ENCODE measurements at places on chromosomes 3 and 15.

DNA sequence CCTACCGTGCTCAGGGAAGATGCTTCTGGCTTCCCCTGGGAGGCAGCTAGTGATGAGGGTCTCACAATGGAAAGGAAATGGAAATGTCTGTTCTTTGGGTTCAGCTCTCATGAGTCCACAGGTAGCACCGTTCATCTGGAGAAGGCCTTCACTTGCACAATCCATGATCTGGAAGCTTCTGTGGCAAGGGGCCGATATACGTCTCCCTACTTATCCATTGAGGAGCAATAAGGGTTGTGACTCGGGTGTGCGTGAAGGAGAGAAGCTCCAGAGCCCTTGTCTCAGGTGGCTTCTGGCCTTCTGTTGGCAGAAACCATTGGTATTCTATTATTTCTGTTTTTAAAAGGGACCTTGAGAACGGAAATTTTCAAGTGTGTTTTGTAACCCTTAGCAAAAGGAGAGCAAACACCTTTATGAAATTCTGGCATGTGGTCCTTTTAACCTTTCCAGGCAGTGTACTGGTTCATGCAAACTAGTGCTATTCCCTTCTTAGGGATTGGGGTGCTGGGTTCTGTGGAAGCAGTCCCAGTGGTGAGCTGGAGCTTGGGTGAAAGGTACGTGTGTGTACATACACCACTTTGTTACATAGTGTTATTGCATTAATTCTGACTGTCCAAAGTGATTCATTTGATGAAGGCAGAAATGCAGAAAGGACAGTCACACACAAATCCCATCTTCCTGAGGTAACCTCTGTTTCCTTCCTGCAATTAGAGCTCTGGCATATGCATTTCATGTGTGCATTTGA, 32.5 kb downstream of the KLF13 start:
- DNase-seq, result no peak

- DNase-seq, result no peak
These were observed 1.8 kb downstream of the MAP1A start for GRCh38 chr15:43519196-43519595.

GRCh38 chr3:54530944-54531343, 396.9 kb downstream of the LRTM1 start:
- DNase-seq, result no peak

GRCh38 chr15:81502439-81502838, 128.4 kb upstream of the TMC3 start:
- DNase-seq, result no peak

DNA sequence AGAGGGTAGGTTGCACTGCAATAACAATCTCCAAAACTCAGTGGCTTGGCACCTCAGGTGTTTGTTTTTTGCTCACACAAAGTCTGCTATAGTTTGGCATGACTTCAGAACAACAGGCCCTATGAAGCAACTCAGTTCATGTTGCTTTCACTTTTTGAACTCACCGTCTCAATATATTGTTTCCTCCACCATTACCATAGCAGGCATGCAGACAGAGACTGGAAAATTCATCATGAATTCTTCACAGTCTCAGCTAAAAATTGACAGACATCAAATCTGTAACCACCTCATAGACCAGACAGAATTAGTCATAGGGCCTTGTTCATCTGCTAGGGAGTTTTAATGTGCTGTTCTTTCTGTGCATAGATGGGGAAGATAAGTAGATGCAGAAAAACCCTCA, 161.4 kb upstream of the POU1F1 start:
- no peak for DNase-seq

DNA sequence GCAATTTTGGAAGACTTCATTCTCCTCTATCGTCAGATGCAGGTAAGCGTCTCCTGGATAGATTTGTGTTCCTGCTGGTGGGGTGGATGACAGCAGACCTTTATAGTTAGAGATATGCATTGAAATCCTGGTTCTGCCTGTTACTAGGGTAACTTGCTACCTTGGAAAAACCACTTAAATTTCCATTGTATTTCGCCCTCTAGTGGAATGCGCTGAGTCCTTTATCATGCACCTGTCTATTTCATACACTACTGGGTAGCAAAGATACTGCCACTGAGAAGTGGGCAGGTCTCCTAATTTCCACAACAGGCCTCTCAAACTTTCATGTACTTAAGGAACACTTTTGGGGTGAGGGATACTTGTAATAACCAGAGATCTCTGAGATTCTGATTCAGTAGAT, 209.5 kb upstream of the SUCLG2 start:
- no peak for DNase-seq

- no peak for DNase-seq
These were observed 884.6 kb downstream of the AGBL1 start for GRCh38 chr15:86964271-86964670.

GRCh38 chr15:29259233-29259632, 10.4 kb downstream of the NSMCE3 start:
- no peak for DNase-seq

DNA sequence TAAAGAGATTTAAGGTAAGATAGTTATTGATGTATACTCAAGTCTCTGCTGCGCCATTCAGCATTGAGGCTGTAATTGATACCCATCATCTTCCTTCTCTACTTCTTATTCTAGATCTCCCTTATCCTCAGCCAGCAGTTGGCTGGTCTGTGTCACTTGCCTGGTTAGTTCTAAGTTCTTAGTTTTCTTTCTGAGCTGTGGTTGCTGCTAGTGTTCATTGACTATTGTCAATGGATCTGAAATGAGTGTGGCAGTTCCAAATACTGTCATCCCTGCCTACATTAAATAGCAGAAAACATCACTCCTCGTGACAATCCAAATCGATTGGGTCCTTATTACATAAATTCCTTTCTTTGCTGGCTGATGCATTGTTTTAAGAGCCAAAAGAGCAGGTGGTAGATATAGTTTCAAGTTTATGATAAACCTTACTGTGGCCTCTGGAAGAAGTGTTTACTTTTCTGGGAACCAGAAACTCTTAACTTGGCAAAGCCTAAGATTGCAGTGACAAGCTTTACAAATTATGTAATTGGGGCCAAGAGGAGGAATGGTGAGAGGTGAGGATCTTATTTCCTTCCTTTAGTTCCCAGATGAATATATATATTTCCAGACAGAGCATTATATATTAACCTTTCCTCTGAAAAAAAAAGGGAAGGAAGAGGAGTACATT, 168.0 kb downstream of the GMNC start:
- DNase-seq, result no peak

DNA sequence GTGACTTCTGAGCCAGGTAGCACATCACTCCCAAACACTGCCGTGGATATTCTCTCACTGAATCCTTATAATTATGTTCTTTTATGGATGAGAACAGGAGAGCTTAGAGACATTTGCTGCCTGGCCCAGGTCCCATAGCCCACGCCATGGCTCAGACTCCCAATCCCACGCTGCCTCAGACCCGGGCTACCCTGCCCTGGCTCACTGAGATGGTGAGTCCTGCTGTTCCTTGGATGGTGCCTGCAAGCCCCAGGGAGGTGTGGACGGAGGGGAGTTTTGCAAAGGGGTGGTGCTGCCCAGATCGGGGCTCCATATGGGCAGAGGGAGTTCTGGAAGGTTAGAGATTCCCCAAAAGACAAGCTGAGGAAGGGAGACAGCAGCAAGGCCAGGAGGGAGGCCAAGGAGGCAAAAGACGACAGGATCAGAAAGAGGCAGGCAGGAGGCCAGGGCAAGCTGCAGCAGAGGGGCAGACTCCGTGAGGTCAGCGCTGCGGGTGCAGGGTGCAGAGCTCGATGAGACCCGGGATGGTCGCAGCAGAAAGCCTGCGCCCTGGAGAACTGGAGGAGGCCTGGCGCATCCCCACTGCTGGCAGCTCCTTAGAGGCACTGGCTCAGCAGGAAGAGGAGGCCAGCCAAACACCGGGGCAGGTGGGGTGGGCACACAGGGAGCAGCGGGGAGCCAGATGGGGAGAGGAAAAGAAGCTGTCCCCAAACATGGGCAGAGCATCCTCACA, 95.7 kb upstream of the ALDH1A3 start:
- DNase-seq, result no peak

DNA sequence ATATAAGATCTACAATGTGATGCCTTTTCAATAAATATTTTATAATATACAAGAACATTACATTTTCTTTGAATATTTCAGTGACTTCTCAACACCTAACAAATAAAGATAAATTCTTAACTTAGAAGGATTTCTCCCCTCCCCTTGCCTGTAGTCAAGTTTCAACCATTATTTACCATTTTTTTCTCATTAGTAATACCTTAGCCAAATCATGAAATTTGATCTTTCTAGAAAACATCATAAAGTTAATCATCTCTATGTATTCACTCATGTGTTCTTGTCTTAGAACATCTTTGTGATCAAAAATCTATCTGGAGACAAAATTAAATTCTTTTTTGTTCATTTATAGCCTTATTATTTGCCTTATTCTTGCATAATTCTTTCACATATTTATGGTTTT, 1201.8 kb upstream of the EPHA6 start:
- DNase-seq, result no peak

DNA sequence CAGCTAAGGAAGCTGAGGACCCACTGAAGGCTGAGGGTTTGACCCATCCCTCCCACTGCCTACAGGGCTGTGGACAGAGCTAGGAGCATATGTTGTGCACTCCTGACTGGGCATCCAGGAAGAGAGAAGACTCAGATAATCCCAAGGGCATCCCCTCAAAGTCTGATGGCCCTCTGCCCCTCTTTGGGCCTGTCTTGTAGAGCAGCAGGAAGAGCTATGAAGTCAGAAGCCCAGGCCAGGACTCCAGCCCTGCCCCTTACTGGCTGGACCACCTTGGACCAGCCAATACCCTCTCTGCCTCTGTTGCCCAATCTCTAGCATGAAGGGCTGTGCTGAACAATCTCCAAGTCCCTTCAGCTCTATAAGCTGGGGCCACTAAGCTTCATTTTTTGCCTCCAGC, 210.8 kb downstream of the RPLP1 start:
- DNase-seq, result no peak

DNA sequence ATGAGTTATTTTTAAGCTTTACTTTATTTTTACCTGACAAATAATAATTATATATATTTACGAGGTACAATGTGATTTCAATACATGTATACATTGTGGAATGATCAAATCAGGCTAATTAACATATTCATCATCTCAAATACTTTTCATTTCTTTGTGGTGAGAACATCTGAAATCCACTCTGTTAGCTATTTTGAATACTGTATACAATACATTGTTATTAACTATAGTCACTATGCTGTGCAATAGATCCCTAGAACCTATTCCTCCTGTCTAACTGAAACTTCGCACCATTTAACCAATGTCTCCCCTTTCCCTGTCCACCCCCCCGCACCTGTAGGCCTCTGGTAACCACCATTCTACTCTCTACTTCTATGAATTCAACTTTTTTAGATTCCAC, 7.9 kb upstream of the SPPL2A start:
- DNase-seq, result no peak

GRCh38 chr3:117479095-117479494, 769.5 kb downstream of the TUSC7 start:
- no peak for DNase-seq

DNA sequence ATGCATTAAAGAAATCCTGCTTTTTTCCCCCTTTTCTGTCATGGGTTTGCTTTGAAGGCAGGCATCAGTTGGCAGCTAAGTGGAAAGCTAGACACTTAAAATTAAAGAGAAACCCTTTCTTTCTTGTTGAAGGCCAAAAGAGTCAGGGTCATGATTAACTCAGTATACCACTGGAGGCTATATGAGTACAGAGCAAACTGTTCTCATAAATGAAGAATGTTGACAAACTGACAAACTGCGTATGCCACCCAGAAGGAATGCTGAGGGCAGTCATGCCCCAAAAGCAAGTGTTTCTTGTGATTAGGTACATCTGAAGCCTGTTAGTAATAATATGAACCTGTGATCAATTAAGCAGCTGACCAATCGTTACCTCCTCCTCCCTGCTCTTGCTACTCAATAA, 43.6 kb upstream of the COL6A6 start:
- DNase-seq, result no peak
